Activated naive CD4-positive, alpha-beta T cell treated with anti-CD3 and anti-CD28 coated beads for 36 hours (primary cell): ENCODE measurements at places on chromosomes 4 and X. TPM values are rescaled to one million over a fixed set of nuclear protein-coding genes. Genes with fewer than 3 reads are reported as not detected.

The COL4A6 gene
- not detected for total RNA-seq

GRCh38 chr4:139943277-139943676 lies 210.7 kb downstream of the MAML3 start:
- no peak for DNase-seq

The S100P gene
- 8.5 TPM for total RNA-seq

The IL9R gene
- 1.5 TPM for total RNA-seq

DNA sequence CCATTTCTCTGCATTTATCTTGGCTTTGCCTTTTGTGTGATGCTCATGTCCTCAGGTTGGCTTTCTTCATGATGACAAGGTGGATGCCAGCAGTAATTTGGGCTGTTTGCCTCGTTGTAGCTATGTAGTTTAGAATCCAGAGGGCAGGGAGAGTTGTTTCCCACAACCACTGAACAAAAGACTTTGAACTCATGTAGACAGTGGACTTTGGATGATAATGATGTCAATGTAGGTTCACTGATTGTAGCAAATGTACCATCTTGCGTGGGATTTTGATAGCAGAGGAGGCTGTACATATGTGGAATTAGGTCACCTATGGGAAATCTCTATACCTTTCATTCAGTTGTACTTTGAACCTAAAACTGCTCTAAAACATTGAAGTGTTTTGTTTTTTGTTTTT lies 41.3 kb downstream of the MND1 start:
- DNase-seq = no peak

- no peak for DNase-seq
Observed at GRCh38 chrX:115493015-115493414, 68.0 kb upstream of the PLS3 start.

- DNase-seq = no peak
Observed at GRCh38 chr4:67584496-67584895, 26.0 kb downstream of the STAP1 start.

The SULT1B1 gene
- 5.4 TPM for total RNA-seq

The PDGFC gene
- not detected for total RNA-seq

The CYBB gene
- total RNA-seq = 0.07 TPM

DNA sequence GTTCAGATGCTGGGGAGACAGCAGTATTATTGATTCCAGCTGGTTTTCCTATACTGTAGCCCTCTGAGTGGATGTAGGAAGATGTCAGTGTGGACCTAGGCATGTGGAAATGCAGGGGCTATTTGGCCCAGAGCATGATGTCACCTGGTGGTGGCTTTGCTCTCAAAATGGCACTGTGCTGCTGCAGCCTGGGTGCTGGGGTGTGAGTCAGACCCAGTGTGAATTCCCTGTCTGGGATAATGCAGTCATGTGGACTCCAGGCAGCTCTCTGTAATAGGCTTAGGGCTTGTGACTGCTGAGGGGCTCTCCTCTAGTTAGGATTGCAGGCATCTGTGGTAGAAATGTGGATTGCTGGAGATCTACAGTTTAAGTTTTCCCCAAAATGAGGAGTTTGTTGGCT lies 70.7 kb downstream of the DCAF8L2 start:
- DNase-seq = no peak
